Hematopoietic multipotent progenitor cell treated with erythropoietin and hydrocortisone succinate and interleukin-3 and kit ligand, for 6 days (in vitro differentiated cells): ENCODE measurements at places on chromosomes 12 and 14.

DNA sequence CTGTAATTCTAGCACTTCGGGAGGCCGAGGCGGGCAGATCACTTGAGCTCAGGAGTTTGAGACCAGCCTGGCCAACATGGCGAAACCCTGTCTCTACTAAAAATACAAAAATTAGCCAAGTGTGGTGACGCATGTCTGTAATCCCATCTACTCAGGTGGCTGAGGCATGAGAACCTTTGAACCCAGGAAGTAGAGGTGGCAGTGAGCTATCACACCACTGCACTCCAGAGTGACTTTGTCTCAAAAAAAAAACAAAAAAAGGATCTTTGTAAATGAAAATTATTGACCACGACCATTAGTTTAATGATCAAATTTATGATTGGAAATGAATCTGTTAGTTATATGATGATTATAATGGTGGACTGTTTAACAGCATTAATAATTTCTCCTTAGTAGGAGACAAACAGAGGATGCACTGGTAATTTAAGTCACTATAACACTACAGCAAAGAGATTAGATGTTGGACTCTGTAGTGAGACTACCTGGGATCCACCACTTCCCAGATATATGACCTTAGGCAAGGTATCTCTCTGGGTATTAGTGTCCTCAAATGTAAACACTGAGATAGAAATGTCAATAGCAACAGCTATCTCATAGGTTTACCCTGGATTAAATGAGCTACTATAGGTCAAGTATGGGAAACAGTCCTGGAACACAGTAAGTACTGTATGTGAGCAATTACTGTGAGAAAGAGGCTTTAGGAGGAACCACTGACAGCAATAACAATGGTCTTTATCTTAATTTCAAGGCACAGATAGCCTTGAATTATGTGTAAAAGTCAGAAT lies 214.7 kb downstream of the NOVA1 start:
- DNase-seq: no peak

GRCh38 chr12:92085040-92085735 lies 60.5 kb downstream of the BTG1 start:
- DNase-seq: no peak

DNA sequence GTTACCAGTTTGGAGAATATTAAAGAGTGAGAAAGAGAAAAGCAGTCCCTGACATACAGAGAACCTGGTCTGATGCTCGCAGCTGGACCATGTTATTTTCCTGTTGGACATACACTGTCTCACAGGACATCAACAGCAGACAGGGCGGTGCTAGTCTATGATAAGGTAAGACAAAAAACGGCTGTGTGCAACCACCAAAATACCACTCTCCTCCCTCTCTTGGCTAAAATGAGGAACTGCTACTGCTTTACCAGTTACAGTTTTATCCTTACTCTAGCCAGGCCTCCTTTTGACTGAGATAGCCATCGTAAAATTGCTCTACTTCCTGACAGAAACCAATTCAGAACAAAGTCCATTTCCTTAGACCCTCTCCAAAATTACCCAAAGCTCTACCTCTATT lies 47.0 kb upstream of the ERGIC2 start:
- DNase-seq: peak; percentile 85

DNA sequence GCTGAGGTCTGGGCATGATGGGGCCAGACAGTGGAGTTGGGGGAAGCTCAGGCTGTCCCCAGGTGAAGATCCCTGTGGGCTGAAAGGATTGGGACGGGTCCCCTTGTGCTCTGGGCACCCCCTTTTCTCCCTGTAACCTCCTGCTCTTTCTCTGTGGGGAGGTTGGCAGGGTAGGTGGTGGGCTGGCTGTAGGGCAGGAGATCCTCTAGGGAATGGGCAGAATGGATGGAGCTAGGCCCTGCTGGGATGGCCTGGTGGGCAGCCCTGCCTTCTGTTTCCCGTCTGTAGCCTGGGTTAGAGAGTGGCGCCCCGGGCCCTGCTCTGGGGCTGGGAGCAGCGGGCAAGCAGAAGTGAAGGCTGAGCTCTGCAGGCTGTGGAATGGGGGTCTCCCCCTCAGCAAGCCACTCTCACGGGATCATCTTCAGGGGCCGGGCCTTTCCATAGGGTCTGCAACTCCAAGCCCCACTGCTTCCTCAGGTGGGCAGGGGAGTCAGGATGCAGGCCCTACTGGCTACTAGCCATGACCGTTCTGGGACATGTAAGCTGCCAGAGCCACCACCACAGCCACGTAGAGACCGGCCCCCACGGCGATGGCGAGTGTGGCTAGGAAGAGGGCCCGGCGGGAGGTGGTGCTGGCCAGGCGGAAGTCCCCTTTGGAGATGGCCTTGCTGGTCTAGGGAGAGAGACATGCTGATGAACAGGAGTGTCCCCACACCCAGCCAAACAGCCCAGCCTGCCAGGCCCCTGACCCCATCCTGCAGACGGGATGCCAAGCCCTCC lies 18.8 kb downstream of the SYNDIG1L start:
- no peak for DNase-seq

DNA sequence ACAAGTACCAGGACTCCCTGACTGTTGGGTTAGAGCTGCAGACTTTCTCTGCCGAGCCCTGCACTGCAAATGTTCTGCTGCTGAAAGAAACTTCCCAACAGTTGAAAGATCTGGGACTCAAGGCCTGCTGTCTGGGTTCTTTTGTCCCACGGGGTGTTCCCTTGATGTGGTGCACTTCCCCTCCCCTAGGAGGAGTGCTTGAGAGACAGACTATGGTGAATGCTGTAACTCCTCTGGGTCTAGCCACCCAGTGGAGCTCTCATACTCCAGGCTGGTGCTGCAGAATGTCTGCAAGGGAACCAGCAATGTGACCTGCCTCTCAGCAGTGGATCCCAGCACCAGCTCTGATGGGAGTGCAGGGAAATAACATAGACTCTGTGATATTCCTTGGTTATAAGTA lies 129.2 kb upstream of the SLCO1B1 start:
- DNase-seq: no peak

GRCh38 chr14:102774391-102775153 lies 2.7 kb upstream of the TRAF3 start:
- peak; percentile 88 for DNase-seq

- no peak for DNase-seq
Measured at GRCh38 chr12:28425526-28425925, 235.3 kb downstream of the CCDC91 start.

DNA sequence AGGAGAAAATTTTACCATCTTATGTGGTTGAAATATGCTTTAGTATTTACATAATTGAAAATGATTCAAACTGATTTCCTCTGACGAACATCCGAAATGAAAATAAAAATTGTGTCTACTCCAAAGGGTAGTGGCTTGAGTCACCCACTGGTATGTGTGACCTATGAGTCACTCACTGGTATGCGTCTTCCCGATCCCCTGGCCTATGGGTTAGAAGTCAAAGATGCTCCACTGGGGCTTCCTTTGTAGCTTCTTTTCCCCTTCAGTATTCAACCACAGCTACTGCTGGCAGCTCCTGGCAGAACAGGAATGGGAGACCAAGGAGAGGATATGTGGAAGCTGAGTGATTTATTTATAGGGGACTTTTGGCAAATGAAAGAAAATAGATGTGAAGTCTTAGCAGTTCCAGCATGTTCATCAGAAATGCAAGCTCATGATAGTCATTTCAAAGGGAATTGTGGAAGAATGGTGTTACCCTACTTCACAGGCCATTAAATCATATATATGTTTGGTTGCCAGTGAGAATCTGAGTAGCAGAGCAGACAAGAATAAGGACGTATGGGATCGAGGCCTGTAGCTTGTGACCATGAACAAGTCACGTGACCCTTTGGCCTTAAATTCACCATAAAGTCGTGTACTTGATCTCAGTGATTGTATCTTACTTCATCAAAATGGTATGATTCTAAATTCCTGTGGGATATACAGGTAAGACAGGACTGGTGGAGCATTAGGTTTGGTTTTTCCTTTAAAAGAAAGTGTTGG lies 108.3 kb downstream of the CRADD start:
- no peak for DNase-seq
